ENCODE measurements at places on chromosomes 4 and X.

DNA sequence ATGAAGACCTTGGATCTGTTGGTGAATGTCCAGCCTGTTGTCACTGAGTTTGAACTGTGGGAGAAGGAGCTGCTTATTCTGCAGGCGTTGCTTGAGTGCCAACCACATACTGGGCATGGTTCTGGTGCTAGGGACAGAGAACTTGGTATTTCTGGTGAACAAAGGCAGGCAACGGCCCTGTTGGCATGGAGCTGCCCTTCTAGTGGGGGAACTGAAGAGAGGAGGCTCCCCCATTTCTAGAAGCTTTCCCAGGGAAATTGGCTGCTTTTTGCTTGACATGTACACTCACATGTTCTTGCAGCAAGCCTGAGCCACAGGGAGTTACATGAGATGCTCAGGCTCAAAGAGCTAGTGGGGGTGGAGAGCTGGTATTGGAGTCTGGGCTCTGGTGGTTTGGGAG is 8.9 kb upstream of the CD38 start:
- no peak for DNase-seq

- no peak for DNase-seq
Measured at GRCh38 chr4:69323284-69323683, 43.0 kb downstream of the UGT2B28 start.

- no peak for DNase-seq
Measured at GRCh38 chrX:117936118-117936517, 180.5 kb downstream of the KLHL13 start.

- DNase-seq: peak; percentile 10
Measured at GRCh38 chr4:158496030-158496741, 25.5 kb upstream of the RXFP1 start.

DNA sequence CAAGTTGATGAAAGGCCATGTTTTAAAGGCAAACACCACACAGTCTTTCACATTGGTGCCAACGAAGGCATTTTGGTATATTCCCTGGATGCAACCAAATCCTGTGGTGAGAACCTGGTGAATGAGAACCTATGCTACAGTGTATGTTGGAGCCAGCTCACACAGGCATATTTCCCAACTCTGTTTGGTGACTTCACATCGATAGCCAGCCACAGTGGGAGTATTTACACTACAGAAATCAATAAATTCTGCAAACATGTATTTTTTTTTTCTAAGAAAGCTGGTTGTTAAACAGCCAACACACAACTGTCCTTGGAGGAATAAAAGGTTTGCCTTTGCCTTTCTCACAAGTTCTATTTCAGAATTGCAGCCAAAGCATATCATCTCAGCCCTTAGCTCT is 691.0 kb downstream of the GRID2 start:
- no peak for DNase-seq

- no peak for DNase-seq
Measured at GRCh38 chr4:151165205-151166000, 66.0 kb downstream of the RPS3A start.

DNA sequence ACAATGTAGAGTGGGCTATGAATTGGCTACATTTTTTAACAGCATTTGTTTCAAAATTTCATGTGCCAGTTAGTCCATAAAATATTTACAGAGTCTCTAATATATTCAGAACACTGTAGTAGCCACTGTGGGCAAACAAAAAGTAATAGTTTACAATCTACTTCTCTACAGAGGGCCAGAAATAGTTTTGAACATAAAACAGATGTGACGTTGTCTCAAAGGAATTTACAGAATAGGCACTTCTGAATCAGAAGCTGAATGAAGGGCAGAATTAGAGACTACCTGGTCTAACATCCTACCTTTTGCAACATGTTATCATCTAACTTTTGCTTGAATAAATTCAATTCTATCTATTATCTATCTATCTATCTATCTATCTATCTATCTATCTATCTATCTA is 811.9 kb upstream of the EPHA5 start:
- no peak for DNase-seq

DNA sequence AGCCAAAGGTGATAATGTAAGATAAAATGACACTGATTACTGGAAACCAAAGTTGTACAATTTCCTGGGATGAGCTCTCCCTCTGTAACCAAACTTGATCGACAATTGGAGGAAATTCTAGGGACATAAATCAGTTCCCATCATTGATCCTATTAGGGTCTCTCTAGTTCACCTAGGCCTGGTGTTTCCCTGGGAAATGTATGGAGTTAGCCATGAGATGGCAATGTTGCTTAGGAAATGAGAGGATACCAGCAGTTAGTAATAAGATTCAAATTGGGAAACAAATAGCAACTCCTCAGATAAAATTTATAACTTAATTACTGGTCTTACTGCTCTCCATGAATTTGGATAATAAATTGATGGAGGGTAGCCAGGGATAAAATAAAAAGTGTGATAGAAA is 52.2 kb downstream of the SPATA18 start:
- DNase-seq: no peak

DNA sequence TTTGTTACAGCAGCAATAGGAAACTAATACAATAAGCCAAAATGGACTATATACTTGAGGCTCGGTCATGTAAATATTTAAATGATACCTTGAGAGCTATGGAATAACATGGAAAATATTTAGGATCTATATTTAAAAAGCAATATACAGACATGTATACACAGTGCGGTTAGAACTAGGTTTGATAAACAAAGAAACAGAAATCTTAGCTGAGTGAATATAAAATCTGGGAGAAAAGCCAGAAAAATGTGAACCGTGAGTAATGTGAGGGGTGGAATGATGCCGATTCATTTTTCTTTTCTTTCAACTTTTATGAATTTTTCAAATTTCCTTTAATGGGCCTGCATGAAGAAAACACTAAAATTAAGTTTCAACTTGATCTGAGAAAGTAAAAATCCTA is 104.1 kb downstream of the ATXN3L start:
- no peak for DNase-seq

DNA sequence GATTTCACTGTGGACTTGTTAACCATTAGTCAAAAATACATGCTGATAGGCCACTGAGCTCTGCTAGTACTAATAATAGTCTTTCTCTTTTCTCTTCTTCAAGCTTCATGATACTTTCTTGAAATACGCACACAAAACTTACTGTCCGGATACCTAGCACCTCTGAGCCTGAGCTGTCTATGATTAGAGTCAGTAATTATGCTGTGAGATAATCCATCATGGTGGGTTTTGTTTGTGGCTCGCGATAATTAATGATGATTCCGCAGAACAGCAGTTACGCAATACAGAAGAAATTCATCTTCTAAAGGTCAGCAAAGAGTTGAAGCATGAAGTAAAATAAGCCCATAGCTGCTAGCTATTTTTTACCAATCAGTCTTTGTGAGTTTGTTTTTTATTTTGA is 511.5 kb upstream of the GALNT7 start:
- no peak for DNase-seq

DNA sequence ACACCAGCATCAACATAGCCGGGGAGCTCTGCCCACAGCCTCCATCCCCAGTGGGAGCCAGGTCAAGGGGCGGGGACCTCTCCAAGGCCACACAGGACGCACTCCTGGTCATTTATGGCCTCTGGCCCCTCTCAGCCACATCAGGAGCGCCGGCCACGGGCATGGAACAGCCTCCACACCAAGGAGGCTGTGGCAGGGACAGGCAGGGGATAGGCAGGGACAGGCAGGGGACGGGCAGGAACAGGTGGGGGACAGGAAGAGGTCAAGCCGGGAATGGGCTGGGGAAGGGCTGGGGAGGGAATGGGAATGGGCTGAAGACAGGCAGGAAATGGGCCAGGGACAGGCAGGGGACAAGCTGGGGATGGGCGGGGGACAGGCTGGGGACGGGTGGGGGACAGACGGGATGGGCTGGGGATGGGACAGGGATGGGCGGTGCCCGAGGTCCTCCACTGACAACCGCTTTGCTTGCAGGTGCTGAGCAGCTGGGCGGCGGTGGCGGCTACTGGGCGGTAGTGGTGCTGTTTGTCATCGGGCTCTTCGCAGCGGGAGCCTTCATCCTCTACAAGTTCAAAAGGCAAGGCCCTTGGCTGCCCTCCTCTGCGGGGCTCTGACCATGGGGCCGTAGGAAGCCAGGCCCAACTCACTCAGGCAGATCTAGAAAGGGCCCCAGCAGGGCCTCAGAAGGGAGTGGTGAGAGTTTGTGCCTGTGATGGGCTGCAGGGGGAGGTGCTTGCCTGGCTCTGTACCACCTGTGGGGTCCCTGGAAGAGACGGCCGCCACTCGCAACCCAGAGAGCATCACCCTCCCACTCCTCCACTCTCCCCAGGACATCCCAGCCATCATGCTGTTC is 205.6 kb downstream of the AFAP1 start:
- peak; percentile 21 for DNase-seq

DNA sequence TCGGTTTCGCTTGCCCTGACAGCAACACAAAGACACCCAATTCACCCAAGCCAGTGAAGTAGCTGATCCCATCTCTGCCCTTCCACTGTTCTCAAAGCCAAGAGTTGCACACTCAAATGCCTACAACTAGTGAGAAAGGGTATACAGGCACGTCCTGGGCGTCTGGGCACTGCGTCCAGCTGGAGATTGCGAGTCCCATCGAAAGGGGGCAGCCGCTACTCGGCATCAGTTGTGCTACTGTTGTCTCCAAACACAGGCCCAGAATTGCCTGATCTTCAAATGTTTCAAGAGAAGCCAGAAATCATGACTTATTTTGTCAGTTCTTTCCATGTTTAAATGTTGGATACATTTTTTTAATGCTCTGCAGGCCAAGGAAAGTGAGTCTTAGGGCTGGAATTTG is 487.8 kb downstream of the BCOR start:
- DNase-seq: no peak

GRCh38 chrX:1427756-1428155 is 25.0 kb downstream of the ASMTL start:
- no peak for DNase-seq

DNA sequence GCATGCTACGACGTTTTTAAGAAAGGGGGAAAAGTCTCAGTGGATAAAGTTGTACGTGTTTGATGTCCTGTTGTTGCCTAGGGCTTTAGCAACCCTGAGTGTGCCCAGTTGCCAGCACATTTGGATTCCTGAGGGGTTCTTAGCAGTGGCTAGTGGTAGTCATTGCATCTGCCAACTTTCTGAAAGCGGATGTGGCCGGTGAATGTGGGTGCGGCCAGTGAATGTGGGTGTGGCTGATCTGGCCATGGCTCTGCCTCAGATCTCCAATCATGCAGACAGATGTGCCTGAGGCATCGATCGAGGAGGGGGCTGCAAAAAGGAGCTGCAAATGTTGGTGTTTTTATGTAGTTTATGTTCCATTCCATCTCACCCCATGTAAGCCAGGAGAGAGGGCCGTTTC is 41.5 kb upstream of the FAT1 start:
- no peak for DNase-seq

- no peak for DNase-seq
Measured at GRCh38 chr4:102620697-102621497, 119.7 kb downstream of the NFKB1 start.

DNA sequence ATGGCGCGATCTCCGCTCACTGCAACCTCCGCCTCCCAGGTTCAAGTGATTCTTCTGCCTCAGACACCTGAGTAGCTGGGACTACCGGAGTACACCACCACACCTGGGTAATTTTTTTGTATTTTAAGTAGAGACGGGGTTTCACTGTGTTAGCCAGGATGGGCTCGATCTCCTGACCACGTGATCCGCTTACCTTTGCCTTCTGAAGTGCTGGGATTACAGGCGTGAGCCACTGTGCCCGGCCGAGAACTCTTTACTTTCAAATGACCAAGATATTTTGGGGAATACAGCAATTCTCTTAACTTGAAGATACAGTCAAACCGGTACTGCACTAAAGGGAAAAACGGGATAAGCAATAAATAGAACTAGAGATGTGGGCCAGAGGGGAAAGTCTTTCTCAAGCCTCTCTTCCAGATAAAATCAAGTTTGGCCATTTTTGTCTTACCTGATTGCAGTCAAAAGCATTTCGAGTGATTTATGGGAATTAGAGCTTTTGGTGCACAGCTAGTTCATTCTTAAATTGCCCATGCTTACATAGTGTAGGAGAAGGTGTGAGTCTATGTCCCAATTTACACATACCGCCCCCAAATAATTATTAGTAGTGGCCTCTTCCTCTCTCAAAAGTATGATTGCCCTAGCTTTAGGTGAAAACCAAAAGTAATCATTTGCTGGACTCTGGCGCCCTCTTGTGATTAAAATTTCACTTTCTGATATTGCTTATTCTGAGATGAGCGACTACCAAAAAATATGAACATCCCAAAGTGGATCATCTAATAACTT is 53.2 kb upstream of the ABCG2 start:
- DNase-seq: no peak

GRCh38 chr4:128861856-128862518 is 52.5 kb downstream of the JADE1 start:
- no peak for DNase-seq

GRCh38 chr4:148067301-148067916 is 335.5 kb downstream of the ARHGAP10 start:
- DNase-seq: no peak

GRCh38 chr4:185011408-185011807 is 6.9 kb upstream of the HELT start:
- DNase-seq: no peak

DNA sequence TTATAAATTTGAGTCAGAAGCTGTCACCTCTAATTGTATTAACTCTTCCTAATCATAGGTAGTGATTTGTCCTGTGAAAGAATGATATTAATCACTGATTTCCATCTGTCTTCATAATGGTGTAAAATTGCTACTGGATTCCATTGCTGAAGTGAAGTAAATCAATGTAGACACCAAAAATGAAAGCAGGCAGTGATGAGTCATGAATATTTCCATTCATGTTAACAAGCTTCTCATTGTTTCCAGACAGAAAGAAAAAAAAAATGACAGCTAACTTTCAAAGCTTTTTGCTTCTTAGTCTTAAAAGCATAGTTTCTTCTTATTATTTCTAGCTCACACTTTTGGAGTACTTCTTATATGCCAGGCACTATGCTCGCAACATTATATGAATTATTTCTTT is 21.5 kb downstream of the FAM114A1 start:
- no peak for DNase-seq

- no peak for DNase-seq
Measured at GRCh38 chr4:182862141-182862875, 54.9 kb downstream of the DCTD start.

GRCh38 chr4:59597536-59598329 is 1602.4 kb upstream of the ADGRL3 start:
- DNase-seq: peak; percentile 52
